Upper lobe of right lung (tissue), 1 donor: ENCODE measurements at places on chromosomes 7 and 10. TPM values are rescaled to one million over a fixed set of nuclear protein-coding genes. Genes with fewer than 3 reads are reported as not detected.
A peak's percentile ranks its signal among the peaks of the same experiment; 100 is the strongest.

DNA sequence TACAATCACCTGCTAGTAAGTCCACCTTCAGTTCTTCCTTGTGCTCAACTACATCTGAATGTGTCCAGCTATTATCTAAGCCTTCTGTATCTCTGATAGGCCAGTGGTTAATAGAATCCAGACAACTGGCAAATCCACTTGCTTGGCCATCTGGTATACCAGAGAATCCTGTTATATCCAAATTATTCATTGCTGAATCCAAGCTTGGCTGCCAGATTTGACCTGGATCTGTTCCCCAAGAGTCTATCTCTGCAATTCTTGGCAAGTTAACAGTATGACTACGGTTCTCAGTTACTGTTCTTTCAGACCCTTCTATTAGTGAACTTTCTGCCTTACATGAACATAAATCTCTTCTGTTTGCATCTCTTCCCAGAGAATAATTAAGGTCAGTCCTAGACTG is 154.6 kb upstream of the TARP start:
- H3K36me3 ChIP-seq, result no peaks in the 10 kb centered on the region
- H3K27ac ChIP-seq, result no peak overlapping the region
- H3K27me3 ChIP-seq, result no peaks in the 10 kb centered on the region
- H3K4me1 ChIP-seq, result no peaks in the 10 kb centered on the region
- no peak overlapping the region for H3K4me3 ChIP-seq

Gene ANKRD2
- total RNA-seq, result 0.98 TPM

GRCh38 chr7:5702876-5703571 is 78.4 kb downstream of the RNF216 start:
- H3K4me1 ChIP-seq, result peaks cover 19% of the 10 kb centered on the region
- H3K27me3 ChIP-seq, result no peaks in the 10 kb centered on the region
- H3K4me3 ChIP-seq, result no peak overlapping the region

DNA sequence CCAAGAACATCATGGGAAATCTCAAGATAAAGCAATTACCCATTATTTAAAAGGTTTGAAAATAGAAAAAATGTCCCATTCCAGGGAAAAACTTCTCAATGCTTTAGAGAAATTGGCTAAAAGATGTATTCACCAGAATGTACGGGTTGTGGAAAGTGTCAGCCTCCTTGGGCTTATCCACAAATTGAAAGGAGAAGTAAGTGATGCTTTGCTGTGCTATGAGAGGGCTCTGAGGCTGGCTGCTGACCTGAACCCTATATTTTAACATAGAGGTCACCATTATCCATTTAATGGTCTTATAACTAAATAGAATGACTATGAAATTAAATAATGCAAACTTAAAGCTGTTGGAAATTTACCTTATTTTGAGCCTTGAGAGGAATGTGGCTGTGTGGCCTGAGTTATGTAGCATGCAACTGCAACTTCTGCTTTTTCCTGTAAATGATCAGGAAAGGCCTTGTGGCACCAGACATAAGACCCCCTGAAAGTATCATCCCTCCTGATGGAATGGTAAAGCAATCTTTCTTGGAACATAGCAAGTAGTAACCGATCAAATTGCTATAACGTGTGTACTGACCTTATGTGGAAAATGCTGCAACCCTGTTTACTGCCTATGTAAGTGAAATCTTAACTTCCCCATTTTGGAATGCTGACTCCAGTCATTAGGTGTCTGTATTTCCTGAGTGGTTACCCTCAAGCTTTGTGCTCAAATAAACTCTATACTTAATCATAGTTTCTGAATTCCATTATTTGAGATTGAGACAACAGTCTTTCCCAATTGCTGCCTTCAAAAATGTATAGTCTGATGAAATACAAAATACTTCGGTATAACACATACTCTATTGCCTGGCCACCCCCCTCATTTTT is 6.9 kb downstream of the IFIT1B start:
- H3K4me1 ChIP-seq, result no peaks in the 10 kb centered on the region
- H3K4me3 ChIP-seq, result no peak overlapping the region
- no peaks in the 10 kb centered on the region for H3K36me3 ChIP-seq

- no peak for DNase-seq
- H3K4me3 ChIP-seq, result no peak overlapping the region
- no peaks in the 10 kb centered on the region for H3K4me1 ChIP-seq
- H3K27me3 ChIP-seq, result no peaks in the 10 kb centered on the region
- no peaks in the 10 kb centered on the region for H3K36me3 ChIP-seq
Observed at GRCh38 chr10:86804805-86805204, 48.4 kb downstream of the BMPR1A start.

DNA sequence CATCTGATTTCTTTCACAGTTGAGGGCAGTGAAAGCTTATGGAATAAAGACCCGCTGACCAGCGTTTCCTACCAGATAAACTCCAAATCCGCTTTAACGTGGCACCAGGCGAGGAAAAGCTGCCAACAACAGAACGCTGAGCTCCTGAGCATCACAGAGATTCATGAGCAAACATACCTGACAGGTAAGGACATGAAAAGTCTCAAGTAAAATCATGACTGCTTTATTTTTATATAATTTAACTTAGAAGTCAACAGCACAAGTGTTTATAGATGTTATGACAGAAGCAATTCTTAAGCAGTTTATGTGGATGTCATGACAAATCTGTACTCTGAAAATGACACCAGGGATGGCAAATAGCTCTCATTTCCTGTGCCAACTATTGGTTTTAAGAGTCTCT is 24.5 kb downstream of the MRC1 start:
- DNase-seq, result no peak
- H3K4me1 ChIP-seq, result peaks cover 20% of the 10 kb centered on the region

GRCh38 chr7:110994028-110994967 is 96.6 kb upstream of the LRRN3 start:
- H3K27me3 ChIP-seq, result no peaks in the 10 kb centered on the region
- H3K4me1 ChIP-seq, result no peaks in the 10 kb centered on the region
- DNase-seq, result no peak
- H3K4me3 ChIP-seq, result no peak overlapping the region
- H3K27ac ChIP-seq, result no peak overlapping the region

Gene USP6NL
- 21.6 TPM for total RNA-seq

- H3K4me1 ChIP-seq, result peaks cover 38% of the 10 kb centered on the region
- H3K36me3 ChIP-seq, result no peaks in the 10 kb centered on the region
- H3K4me3 ChIP-seq, result peak within 1 kb of the TSS; percentile 84
- H3K27me3 ChIP-seq, result no peaks in the 10 kb centered on the region
- DNase-seq, result peak; percentile 97
Observed at GRCh38 chr10:112949875-112950507, at the start of gene TCF7L2. Gene TCF7L2, plus strand, starts transcription at chr10:112950247. Its CDS starts 510 bp downstream, at chr10:112950757.

- peak; percentile 46 for DNase-seq
- no peaks in the 10 kb centered on the region for H3K36me3 ChIP-seq
- no peak overlapping the region for H3K27ac ChIP-seq
Observed at GRCh38 chr7:157540606-157541294, 203.9 kb downstream of the DNAJB6 start.

- DNase-seq, result no peak
- no peaks in the 10 kb centered on the region for H3K27me3 ChIP-seq
- H3K4me1 ChIP-seq, result peaks cover 5% of the 10 kb centered on the region
- H3K36me3 ChIP-seq, result no peaks in the 10 kb centered on the region
- H3K4me3 ChIP-seq, result no peak overlapping the region
Observed at GRCh38 chr7:44244282-44244681, 43.5 kb downstream of the YKT6 start.

DNA sequence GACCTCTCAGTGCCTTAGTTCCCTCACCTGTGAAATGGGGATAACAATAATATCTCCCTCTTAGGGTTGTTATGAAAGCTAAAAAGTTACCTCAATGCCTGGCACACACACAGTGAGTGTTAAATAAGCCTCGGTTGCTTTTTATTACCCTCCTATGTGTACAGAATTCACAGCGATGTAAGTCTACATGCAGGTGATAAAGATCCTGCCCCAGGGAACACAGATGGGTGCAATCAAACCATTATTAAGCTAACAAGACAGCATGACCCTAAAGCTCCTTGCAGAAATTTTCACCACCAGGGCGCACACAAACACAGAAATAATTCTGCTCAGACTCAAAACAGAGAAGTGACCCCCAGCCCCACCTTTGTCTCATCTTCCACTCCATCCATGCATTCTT is 261.9 kb downstream of the SNX10 start:
- no peaks in the 10 kb centered on the region for H3K36me3 ChIP-seq
- peaks cover 3% of the 10 kb centered on the region for H3K27me3 ChIP-seq
- no peak for DNase-seq
- no peak overlapping the region for H3K27ac ChIP-seq

Gene NYAP1
- total RNA-seq, result 0.55 TPM

Gene LRIT1
- total RNA-seq, result not detected

DNA sequence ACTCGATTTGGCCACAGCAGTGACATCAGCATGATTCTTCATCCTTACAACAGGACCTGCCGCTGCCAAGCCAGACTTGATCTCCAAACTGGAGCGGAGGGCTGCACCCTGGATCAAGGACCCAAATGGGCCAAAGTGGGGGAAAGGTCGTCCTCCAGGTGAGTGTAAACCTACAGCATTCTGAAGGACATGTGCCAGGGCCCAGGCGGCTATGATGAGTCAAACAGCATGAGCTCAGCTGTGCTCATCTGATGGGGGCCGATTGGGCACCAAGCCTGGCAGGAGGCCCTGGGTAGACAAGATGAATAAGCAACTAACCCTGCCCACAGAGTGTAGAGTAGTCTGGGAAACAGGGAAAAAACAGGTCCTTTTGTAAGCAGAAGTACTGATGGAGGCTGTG is 14.4 kb upstream of the ATP6V0E2 start:
- peak; percentile 53 for DNase-seq
- peaks cover 17% of the 10 kb centered on the region for H3K4me1 ChIP-seq
- H3K27me3 ChIP-seq, result no peaks in the 10 kb centered on the region
- H3K4me3 ChIP-seq, result no peak overlapping the region
- no peak overlapping the region for H3K27ac ChIP-seq
- peaks cover 36% of the 10 kb centered on the region for H3K36me3 ChIP-seq

DNA sequence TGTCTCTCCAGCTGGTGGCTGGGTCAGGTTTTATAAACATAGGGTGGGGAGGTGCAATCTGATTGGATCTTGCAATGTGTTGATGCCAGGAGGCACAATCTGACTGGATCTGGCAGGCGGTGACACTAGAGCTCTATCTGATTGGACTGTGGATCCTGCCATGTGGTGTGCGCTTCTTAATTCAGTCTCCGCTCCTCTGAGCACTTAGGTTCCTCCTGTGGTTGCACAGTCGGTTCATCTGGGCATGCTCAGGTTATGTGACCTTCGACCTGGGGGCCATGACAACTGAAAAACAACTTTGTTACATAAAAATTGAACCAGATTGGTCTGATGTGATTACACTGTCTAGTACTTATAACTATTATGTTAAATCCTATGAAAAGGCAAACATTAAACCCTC is 127.1 kb upstream of the SVIL start:
- H3K27me3 ChIP-seq, result no peaks in the 10 kb centered on the region
- H3K4me1 ChIP-seq, result peaks cover 9% of the 10 kb centered on the region
- no peak overlapping the region for H3K27ac ChIP-seq
- DNase-seq, result no peak
- H3K4me3 ChIP-seq, result no peak overlapping the region

DNA sequence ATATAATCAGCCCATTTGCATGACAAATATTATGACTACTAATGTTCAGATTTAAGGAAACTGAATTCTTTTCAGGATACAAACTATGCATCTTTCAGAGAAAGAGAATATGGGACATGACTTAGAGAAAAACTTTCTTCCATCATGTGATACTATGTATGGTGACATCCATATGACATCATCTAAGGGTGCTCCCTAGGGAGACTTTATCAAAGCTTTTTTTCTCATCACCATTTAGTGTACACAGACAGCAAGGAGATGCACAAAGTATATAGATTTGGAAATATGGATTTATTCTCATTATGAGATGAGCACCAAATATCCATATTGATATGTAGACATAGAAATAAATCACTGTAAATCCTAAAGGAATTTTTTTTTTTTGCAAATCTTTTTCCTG is 164.2 kb upstream of the YAE1 start:
- no peak overlapping the region for H3K27ac ChIP-seq
- no peaks in the 10 kb centered on the region for H3K27me3 ChIP-seq
- no peaks in the 10 kb centered on the region for H3K4me1 ChIP-seq
- DNase-seq, result no peak
- no peaks in the 10 kb centered on the region for H3K36me3 ChIP-seq
- H3K4me3 ChIP-seq, result no peak overlapping the region

DNA sequence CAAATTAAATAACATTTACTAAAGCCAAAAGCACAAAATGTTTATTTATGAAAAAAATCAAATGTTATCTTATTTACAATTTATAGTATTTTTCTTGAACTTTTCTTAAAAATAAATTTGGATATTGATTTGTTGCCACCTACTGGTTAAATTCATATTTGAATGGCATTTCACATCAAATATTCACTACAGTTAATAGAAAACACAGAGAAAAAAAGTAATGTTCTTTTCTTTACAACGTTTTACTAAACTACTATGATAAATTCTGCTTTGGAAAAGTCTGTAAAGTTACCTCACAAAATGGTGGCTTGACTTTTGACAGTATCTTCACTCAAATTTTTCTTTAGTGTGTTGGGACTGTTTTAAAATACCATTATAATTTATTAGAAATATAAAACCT is 52.7 kb downstream of the SRPK2 start:
- DNase-seq, result no peak
- H3K4me3 ChIP-seq, result no peak overlapping the region
- no peak overlapping the region for H3K27ac ChIP-seq
- peaks cover 7% of the 10 kb centered on the region for H3K4me1 ChIP-seq
- H3K27me3 ChIP-seq, result no peaks in the 10 kb centered on the region

- no peak overlapping the region for H3K4me3 ChIP-seq
- H3K36me3 ChIP-seq, result no peaks in the 10 kb centered on the region
- no peak overlapping the region for H3K27ac ChIP-seq
- no peak for DNase-seq
- no peaks in the 10 kb centered on the region for H3K4me1 ChIP-seq
Observed at GRCh38 chr7:116490351-116490750, 9.2 kb upstream of the CAV2 start.

DNA sequence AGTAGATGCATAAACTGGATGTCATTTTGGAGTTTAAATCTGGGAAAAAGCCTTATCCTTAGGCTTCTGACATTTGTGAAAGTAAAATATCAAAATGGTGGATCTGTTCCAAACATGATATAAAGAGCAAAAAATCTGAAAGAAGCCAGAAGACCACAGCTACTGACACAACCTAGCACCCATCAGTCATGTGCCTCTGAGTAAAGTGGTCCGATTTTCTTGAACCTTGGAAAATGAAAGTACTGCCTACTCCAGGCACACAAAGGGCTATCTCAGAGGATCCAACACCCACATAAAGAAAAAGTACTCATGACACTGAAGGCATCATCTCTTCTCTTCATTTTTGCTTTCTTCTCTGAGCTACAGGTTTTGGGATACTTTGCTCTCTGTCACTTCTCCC is 150.7 kb downstream of the KMT2E start:
- no peaks in the 10 kb centered on the region for H3K4me1 ChIP-seq
- DNase-seq, result no peak
- H3K36me3 ChIP-seq, result peaks cover 47% of the 10 kb centered on the region
- no peak overlapping the region for H3K27ac ChIP-seq
- no peak overlapping the region for H3K4me3 ChIP-seq

GRCh38 chr7:13656330-13656729 is 333.1 kb downstream of the ETV1 start:
- no peaks in the 10 kb centered on the region for H3K27me3 ChIP-seq
- H3K36me3 ChIP-seq, result no peaks in the 10 kb centered on the region
- DNase-seq, result no peak
- H3K4me1 ChIP-seq, result no peaks in the 10 kb centered on the region

- H3K27ac ChIP-seq, result no peak overlapping the region
- no peaks in the 10 kb centered on the region for H3K27me3 ChIP-seq
Observed at GRCh38 chr7:41047789-41048191, 655.1 kb downstream of the INHBA start.

Gene ANKRD22
- total RNA-seq, result 2.3 TPM
